ENCODE measurements at places on chromosomes 12 and 14. TPM values are rescaled to one million over a fixed set of nuclear protein-coding genes. Genes with fewer than 3 reads are reported as not detected.
A peak's percentile ranks its signal among the peaks of the same experiment; 100 is the strongest.

- no peaks in the 10 kb centered on the region for H3K36me3 ChIP-seq
- H3K27me3 ChIP-seq = no peaks in the 10 kb centered on the region
- H3K27ac ChIP-seq = no peak overlapping the region
- no peaks in the 10 kb centered on the region for H3K4me1 ChIP-seq
- DNase-seq = no peak
Observed at GRCh38 chr12:121927813-121928212, 9.4 kb downstream of the CFAP251 start.

DNA sequence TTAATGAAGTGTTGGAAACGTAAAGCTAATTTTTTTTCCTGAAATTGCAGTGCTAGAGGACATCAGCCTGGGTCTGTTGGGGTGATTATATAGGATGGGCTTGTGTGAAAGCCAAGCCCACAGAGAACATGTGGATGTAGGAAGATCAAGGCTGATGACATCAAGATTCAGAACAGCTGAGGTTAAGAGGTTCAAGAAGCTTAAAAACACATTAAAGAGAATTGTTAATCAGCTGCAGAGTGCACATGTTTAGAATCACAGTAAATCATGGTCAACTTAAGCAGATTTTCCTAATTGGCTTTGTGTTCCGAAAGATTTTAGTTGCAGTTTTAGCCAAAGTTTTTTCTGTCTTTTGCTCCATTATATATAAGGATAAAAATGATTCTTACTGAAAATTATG, 87.9 kb upstream of the PRICKLE1 start:
- H3K36me3 ChIP-seq = no peaks in the 10 kb centered on the region
- DNase-seq = no peak
- H3K27ac ChIP-seq = no peak overlapping the region
- H3K4me3 ChIP-seq = no peak overlapping the region
- H3K27me3 ChIP-seq = no peaks in the 10 kb centered on the region

DNA sequence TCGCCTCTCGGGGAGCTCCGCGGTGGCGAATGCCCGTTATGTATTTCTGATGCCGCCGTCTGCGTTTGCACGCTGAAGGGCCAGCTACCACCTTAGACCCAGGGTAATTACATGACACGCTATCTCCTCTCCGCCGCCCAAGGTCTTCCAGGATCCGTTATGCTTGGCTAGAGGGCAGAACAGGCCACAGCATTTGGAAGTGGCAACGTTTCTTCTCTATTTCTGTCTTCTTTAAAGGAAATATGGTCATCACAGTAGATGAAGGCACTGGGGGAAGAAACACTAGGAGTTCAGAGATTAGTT, 861 bp upstream of the MDGA2 start:
- DNase-seq = no peak
- peaks cover 51% of the 10 kb centered on the region for H3K27me3 ChIP-seq
- H3K27ac ChIP-seq = no peak overlapping the region
- no peaks in the 10 kb centered on the region for H3K36me3 ChIP-seq
- peak overlapping the region; percentile 19 for H3K4me3 ChIP-seq

DNA sequence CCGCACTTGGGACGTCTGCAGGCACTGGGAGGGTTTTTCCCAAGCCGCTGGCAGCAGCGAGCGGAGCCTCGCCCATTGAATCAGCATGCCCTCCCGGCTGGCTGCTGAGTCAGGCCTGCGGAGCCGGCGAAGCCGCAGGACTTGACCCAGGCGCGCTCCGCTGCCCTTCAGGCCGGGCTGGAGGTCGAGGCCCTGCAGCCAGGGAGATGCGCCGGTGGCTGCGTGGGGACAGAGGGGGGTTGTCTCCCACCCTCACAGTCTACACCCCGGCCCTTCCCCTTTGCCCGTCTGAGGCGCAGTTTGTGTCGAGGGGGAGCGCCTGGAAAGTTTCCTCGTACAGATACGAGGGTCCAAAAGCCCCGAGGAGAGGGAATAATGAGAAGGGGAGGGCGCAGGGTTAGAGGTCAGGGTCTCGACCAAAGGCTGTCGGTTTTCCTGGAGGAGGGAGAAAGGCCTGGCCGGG, 759 bp upstream of the KLC1 start:
- H3K4me1 ChIP-seq = peaks cover 31% of the 10 kb centered on the region
- no peaks in the 10 kb centered on the region for H3K36me3 ChIP-seq
- no peaks in the 10 kb centered on the region for H3K27me3 ChIP-seq
- H3K4me3 ChIP-seq = peak overlapping the region; percentile 83

GRCh38 chr12:79522257-79522988, 168.3 kb downstream of the PAWR start:
- no peaks in the 10 kb centered on the region for H3K4me1 ChIP-seq
- H3K27ac ChIP-seq = no peak overlapping the region
- no peak for DNase-seq

DNA sequence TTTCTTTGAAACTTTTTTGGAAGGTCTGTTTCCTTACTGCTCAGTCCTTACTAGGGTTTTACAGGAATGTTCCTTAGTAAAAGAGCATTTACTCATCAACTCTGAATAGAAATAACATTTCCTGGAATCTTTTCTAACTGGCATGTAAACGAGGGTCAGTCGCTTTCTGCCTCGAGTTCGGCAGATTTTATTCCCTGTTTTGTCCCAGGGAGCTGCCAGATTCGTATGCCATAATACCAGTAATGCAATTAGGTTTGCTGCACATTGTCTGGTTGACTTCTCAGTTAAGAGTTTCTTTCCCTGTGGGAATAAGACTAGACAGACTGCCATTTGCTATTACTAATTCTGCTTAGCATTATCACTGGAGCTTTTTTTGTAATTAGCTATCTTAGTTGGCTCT, 91.9 kb downstream of the VRK1 start:
- no peaks in the 10 kb centered on the region for H3K4me1 ChIP-seq
- no peak for DNase-seq
- no peak overlapping the region for H3K4me3 ChIP-seq
- no peak overlapping the region for H3K27ac ChIP-seq
- no peaks in the 10 kb centered on the region for H3K36me3 ChIP-seq

DNA sequence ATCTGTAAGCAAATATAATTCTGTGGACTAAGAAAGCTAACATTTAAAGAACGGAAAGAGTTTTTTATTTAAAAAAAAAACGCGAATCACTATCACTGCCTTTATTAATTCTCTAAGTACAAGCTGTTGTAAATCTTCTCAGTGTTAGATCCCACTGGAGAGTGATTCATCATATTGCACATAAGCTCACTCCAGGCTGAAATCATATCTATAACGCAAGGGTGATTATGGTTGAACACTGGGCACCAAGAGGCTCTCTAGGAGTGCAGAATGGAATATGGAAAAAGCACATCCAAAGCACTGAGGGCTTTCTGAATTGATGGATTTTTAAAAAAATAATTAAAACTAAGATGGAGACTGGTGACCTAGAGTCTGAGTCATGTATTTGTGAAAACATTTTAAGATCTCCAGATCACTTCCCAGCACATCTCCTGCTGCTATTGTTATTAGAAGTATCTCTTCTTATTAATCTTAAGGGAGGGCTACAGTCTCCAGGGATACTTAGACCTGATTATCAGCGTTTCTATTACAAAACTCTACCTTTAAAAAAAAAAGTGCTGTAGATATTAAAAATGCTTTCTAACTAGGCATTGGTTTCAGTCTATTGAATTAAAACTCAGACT, 1106.8 kb downstream of the AACS start:
- H3K36me3 ChIP-seq = no peaks in the 10 kb centered on the region
- H3K4me3 ChIP-seq = no peak overlapping the region

- no peaks in the 10 kb centered on the region for H3K27me3 ChIP-seq
- no peak for DNase-seq
- H3K4me3 ChIP-seq = no peak overlapping the region
- no peaks in the 10 kb centered on the region for H3K4me1 ChIP-seq
Observed at GRCh38 chr12:29191267-29191850, 42.3 kb downstream of the FAR2 start.

DNA sequence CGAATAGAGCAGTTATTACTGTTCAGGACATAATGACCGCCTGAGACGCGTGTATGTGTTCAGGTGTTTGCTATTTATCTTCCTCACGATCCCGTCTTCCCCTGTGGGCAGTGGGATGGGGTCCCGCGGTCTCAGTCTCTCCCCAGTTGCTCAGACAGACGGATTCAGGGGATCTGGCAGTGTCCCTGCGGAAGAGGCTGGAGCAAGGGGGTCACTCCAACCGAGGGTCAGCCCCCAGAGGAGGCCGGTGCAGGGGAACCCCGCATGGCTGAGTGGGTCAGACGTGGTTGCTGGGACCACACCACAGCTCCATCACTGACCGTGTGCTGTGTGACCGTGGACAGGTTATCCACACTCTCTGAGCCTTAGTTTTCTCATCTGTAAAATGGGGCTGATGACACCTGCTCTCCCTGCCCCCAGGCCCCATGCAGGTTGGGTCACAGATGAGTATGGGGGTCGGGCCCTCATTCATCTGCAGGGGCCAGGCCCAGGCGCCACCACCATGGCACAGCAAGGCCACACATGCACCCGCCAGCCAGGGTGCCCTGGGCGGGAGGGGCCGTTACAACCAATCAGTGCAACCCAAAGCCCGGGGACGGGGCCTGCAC, 5.2 kb downstream of the MMP17 start:
- no peak for DNase-seq
- H3K4me3 ChIP-seq = no peak overlapping the region

- no peak overlapping the region for H3K4me3 ChIP-seq
- DNase-seq = peak; percentile 47
- H3K36me3 ChIP-seq = no peaks in the 10 kb centered on the region
- H3K27ac ChIP-seq = no peak overlapping the region
- H3K27me3 ChIP-seq = no peaks in the 10 kb centered on the region
Observed at GRCh38 chr14:61860294-61860918, 98.2 kb downstream of the SNAPC1 start.

GRCh38 chr12:66453844-66454243, 151.6 kb downstream of the HELB start:
- H3K27me3 ChIP-seq = no peaks in the 10 kb centered on the region
- no peak overlapping the region for H3K4me3 ChIP-seq
- no peak overlapping the region for H3K27ac ChIP-seq
- DNase-seq = no peak
- no peaks in the 10 kb centered on the region for H3K36me3 ChIP-seq

DNA sequence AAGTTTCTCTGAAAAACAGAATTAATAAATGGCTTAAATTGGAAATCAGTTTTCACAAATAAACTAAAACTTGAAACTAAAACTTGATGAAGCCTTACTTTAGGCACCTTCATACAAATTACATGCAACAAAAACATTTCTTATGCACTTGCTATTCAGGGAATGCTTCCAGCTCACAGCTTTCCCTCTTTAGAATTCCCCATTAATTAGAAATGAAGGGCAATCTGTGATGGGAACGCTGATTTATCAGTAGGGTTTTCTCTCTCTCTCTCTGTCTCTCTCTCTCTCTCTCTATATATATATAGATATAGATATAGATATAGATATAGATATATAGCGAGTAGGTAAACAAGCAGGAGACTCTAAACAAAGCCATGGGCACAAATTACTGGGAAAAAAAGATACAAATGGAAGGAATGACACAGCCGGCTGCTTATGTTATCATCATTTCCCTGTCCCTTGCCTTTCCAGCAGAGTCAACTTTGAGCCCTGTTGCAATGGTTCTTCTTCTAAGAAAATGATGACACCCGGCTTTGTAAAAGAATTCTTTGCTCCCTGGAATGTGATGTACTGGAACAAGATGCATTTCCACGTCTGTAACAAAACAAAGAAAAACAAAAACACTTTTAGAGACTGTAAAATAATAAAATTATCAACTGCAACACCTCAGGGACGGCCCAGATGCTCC, 1121.6 kb upstream of the TMEM132C start:
- H3K27ac ChIP-seq = no peak overlapping the region
- no peaks in the 10 kb centered on the region for H3K36me3 ChIP-seq
- no peaks in the 10 kb centered on the region for H3K27me3 ChIP-seq
- peak overlapping the region; percentile 64 for H3K4me3 ChIP-seq
- DNase-seq = no peak
- peaks cover 14% of the 10 kb centered on the region for H3K4me1 ChIP-seq

GRCh38 chr12:120072472-120073249, 43.9 kb downstream of the RAB35 start:
- no peak overlapping the region for H3K4me3 ChIP-seq
- DNase-seq = no peak
- H3K27me3 ChIP-seq = no peaks in the 10 kb centered on the region
- no peaks in the 10 kb centered on the region for H3K4me1 ChIP-seq
- H3K27ac ChIP-seq = no peak overlapping the region

DNA sequence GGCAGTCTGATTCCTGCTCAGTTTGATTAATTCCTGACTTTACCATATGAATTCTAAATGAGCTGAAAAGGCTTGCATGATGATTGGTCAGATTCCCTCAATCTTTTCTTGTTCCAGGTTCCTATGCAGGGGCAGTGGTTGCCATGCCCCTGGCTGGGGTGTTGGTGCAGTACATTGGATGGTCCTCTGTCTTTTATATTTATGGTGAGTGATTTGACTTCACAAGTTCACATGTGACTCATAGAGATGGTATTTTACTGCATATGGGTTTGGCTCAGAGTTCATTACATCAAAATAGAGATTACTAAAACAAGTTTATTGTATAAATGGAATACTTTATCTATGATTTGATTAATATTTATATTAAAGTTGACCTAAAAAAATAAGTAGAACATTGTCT, 44.8 kb downstream of the SLC17A8 start:
- no peak overlapping the region for H3K4me3 ChIP-seq
- no peaks in the 10 kb centered on the region for H3K27me3 ChIP-seq
- no peaks in the 10 kb centered on the region for H3K4me1 ChIP-seq
- DNase-seq = no peak
- H3K36me3 ChIP-seq = no peaks in the 10 kb centered on the region

GRCh38 chr12:128817111-128818015, 6.4 kb downstream of the SLC15A4 start:
- H3K36me3 ChIP-seq = no peaks in the 10 kb centered on the region
- H3K4me3 ChIP-seq = no peak overlapping the region
- H3K27ac ChIP-seq = peak overlapping the region; percentile 31
- DNase-seq = no peak

DNA sequence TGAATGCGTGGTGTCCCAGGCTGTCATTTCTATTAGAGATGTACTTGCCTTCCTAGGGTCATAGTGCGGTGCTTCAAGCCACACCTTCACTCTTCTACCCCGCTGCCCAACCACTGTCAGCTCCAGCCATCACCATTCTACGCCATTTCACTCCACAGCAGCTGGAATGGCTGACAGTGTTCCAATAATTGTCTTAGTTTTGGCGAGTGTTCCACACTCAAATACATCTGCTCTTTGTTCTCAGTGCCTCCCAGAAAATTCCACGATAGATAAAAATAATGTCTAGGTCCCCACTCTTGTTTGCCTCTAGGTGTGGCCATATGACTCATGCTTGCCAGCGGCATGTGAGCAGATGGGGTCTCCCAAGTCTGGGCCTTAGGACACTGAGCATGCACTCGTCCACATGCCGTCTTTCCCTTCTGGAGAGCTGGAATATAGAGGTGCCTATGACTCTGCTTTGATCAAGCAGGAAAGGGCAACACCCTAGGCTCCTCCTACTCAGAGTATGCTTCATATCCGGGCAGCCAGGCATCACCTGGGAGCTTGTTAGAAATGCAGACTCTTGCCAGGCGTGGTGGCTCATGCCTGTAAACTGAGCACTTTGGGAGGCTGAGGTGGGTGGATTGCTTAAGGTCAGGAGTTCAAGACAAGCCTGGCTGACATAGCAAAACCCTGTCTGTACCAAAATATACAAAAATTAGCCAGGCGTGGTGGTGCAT, 163.0 kb downstream of the BRMS1L start:
- no peaks in the 10 kb centered on the region for H3K36me3 ChIP-seq
- no peak overlapping the region for H3K4me3 ChIP-seq
- H3K27ac ChIP-seq = peak overlapping the region; percentile 23

CFAP54 gene
- 2.9 TPM for total RNA-seq

Measured in tibial nerve (tissue), 4 donors.